GM20000 (cell line): ENCODE measurements at places on chromosomes 11 and 22.
A peak's percentile ranks its signal among the peaks of the same experiment; 100 is the strongest.

- DNase-seq = peak; percentile 91
These were observed 5.9 kb downstream of the PHOX2A start for GRCh38 chr11:72238040-72238450.

GRCh38 chr22:32237906-32238305 is 17.2 kb downstream of the SLC5A4 start:
- DNase-seq = no peak

DNA sequence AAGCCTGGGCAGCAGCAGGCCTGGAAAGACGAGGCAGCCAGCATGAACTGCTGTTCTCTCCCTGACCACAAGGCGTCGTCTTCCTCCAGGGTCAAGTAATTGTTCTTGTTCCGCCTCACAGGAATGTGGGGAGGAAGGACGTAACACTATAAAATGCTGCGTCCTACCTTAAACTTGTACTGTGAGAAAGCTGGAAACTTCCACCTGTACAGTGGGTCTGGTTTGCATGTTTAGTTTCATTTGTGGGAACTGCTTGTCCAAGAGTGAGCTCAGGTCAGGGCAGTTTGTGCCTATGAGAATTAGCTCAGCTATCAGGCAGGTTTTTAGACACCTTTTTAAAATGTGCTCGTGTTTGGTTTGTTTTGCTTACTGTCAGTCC is 55.2 kb downstream of the PANX1 start:
- peak; percentile 39 for DNase-seq

DNA sequence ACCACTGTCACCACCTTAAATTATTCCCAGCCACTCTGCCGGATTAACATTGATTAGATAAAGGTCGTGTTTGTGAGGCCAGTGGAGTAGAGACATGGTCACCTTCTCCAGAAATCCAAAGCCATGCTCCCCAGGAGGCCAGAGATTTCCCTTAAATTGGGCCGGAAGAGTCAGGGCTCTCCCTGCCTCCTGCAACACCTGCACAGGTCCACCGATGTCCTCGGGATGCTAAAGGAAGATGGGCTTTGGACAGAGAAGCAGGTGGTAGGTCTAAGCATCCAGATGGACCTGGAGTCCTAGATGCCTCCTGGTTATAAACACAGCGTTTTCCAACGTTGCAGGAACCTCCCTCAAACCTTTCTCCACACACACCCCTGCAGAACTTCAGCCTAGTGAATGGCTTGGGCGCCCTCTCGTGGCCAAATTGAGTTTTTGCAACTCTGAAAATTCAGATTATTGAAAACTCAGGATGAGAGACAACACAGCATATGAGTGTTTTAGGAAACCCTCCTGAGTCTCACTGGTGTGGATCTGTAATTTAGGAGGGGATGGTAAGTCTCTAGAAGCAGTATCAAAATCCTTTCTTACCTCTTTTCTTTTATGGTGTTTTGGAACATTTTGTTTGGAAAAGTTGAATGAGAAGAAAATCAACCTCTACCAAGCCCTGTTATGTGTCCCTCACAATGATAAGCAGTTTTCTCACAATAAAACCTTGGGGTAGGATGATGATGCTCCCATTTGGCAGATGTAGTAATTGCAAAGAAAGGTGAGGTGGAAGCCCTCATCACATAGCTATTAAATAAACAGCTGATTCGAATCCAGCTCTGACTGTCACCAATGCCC is 109.6 kb downstream of the RRAS2 start:
- DNase-seq = peak; percentile 62

DNA sequence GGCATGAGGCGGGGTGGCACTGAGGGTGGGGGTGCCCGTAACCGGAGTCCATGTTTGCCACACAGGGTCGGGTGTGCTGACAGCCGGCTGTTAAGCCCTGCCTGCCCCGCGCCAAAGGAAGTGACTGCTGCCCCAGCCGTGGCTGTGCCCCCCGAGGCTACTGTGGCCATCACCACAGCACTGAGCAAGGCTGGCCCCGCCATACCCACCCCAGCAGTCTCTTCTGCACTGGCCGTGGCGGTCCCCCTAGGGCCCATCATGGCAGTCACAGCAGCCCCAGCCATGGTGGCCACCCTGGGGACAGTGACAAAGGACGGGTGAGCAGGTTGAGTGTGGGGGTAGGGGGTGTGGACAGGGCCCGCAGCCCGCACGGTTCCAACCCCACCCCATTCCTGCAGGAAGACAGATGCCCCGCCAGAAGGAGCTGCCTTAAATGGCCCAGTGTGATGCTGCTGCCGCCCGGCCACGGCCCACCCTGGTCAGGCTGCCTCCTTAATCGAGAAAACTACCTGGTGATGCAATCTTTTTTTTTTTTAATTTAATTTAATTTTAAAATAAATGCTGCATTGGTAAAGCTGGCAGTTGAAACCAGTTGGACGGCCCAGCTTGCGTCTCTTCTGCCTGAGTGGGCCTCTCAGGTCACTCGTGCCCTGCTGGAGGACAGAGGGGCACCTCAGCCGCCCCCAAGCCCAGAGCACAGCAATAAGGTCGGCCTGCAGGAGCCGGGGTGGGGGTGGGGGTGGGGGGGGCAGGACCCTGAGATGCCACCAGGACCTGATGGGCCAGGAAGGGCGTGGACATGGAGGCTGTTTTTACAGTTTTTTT is 30.8 kb downstream of the SBF1 start:
- DNase-seq = no peak

DNA sequence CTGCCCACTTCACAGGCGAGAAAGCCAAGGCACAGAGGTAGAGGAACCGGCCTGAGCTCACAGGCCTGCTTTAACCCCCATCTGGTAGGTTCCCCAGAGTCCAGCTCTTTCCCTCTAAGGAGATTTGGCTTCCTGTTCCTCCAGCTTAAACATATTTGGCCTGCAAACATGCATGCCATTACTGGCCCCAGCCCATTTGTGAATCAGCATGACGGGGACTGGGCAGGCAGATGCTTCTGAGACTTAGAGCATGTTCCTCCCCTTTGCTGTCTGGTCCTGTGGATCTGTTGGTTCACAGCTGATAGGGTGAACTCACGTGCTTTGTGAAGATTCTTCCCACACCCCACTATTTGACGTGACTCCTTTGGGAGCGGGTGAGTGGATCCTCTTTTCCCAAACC is 12.6 kb downstream of the CHST1 start:
- DNase-seq = no peak

DNA sequence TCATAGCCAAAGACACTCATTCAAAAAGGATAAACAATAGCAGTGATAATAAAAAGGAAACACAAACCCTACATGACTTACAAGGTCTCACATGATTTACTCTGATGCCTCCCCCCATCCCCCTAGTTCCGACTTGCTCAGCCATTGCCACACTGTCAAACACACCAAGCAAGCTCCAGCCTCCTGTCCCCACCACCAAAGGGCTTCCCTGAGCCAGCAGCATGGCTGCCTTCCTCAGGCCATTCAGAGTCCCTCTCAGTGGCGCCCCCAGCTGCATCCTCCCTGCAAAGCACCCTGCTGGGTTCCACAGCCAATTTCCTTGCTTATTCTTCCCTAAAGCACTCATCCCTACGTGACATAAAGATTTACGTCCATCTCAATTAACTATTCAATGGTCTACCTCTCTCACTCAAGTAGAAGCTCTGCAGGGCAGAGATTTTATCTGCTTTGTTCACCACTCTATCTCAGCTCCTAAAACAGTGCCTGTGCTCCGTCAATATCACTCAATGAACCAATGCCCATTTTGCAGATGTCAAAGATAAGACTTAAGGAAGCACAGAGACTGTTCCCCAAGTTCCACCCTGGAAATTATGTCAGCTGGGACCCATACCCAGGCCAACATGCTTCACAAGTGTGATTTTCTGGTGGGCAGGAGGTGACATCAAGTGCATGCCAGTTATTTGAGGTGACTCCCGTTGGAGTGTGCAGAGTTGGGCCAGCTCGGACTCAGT is 106.9 kb downstream of the SYN3 start:
- no peak for DNase-seq

- no peak for DNase-seq
These were observed 23.5 kb upstream of the P2RY2 start for GRCh38 chr11:73194593-73194992.

GRCh38 chr11:36044636-36045035 is 100.8 kb downstream of the LDLRAD3 start:
- no peak for DNase-seq

GRCh38 chr11:83694191-83694910 is 408.2 kb upstream of the CCDC90B start:
- no peak for DNase-seq

DNA sequence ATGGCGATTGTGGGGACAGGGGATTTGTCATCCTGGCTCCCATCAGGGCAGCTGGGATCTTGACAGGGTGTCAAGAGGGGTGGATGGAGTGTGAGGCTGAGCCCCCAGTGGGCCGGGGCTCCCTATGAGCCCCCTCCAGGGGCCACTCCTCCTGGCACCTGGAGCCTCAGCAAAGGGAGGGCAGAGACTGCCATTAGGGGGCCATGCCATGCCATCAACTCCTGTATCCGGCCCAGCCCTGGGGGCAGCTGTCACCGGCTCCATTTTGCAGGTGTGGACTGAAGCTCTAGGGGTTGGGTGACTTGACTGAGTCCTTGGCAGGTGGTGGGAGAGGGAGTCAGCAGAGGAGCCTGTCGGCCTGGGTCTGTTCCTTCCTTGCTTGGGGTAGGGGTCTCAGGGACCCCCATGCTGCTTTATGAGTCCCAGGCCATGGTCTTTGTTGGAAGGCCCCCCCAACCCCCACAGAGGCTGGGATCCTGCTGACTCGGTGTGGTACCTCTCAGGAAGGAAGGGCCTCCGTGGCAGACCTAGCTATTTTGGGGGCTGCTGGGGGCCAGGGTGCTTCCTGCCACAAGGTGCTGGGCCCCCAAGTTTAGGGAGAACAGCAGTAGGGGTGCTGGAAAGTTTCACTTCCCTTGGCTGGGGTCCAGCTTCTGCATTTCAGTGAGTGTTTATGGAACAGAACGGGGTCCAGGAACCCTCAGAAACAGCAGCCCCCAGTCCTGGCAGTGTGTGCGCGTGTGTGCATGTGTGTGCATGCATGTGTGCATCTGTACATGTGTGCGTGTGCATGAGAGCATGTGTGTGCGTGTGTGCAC is 1.5 kb downstream of the ACY3 start:
- no peak for DNase-seq

- DNase-seq = no peak
These were observed 18.5 kb upstream of the ARHGAP20 start for GRCh38 chr11:110730773-110731172.

GRCh38 chr11:113587308-113587739 is 112.1 kb upstream of the DRD2 start:
- peak; percentile 21 for DNase-seq

DNA sequence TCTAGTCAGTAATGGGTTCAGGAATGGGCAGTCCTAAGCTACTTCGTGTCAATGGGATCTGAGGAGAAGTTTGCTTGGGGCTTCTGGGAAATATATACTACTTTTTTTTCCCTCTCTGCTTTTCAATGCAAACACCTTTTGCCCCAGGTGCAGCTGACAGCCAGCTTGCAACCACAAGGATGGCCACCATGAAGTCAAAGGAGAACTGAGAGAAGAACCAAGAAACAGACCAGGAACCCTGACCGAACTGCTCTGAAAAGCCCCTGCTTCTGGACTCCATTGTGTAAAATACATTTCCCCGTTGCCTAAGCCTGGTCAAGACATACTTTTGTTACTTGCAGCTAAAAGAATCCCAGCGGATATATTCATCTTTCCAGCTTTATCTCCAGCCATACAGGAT is 20.1 kb upstream of the CD44 start:
- no peak for DNase-seq

DNA sequence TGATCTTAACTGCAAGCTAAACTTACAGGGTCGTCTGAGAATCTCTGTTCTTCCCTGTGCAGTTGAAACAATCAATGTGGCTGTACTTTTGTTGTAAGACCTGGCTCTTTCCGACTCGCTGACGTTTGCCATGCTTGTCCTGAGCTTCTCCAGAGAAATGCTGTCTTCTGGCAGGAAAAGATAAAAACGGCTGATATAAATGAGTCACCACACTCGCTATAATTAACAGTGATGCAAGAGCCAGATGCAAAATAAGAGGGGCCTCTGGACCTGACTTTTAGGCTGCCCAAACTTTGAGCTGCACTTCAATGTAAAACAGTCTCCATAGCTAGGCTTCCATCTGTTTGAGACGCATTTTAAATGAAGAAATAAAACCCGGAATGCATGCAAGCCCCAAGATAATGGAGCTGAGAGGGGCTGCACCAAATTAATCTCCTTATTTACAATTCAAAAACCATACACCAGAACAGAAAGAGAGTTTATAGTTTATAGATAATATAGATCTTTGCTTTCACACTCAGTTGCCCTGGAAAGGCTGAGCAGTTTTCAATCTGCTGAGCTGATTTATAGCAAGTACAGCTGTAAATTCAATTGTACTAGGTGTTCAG is 48.5 kb downstream of the WT1 start:
- DNase-seq = no peak

- peak; percentile 12 for DNase-seq
These were observed at the start of gene NAALAD2 for GRCh38 chr11:90134478-90135003. Gene NAALAD2 (plus strand): TSS chr11:90134663. CDS start chr11:90134759, 96 bp downstream.

DNA sequence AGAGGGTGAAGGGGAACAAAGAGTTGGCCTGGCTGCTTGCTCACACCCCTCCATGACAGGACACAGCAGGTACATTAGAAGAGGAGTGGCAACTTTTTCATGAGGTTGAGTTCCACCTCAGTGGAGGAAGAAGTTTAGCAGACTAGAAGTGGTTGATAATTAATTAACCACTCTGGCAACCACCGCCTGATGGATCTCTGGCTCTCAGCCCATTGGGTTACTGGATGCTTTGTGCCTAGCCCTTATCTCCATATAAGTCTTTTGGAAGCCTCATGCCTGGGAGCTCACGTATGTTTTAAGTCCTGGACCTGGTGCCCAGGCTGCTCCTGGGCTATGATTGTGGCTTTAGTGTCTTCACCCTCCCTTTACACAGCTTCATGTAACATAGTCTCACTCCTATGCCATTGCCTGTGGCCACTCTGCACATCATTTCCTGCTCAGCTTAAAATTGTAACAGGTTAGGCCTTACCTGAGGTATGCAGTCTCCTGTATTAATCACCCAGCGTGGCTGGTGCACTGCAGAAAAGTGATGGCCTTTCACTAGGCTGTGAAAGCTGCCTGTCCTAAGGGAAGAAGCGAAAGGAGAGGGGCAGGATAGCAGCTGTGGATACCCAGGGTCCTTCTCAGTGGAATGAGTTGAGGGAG is 72.7 kb upstream of the CRTAM start:
- DNase-seq = no peak

- peak; percentile 90 for DNase-seq
These were observed 16.6 kb downstream of the CRELD2 start for GRCh38 chr22:49934891-49935557.

- DNase-seq = no peak
These were observed 384.8 kb downstream of the TMEM135 start for GRCh38 chr11:87422566-87422965.
